ENCODE measurements at places on chromosomes 7 and 10. TPM values are rescaled to one million over a fixed set of nuclear protein-coding genes. Genes with fewer than 3 reads are reported as not detected.

DNA sequence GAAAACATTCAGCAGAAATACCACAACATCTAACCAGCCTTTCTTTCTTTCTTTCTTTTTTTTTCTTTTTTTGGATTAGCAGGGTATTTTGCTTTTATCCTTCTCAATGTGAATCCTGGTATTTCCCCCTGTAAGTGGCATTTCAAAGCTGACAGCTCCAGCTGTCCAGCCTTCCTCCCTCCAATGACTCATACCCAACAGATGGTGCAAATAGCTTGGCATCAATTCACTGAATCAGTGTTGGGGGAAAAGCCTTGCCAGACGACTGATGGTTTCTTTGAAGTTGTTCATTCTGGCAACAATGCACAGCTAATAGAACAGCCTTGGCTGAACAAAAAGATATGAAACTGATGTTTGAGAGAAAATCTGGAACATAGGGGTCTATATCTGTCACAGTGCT is 316.8 kb upstream of the STEAP1 start:
- no peak for DNase-seq

DNA sequence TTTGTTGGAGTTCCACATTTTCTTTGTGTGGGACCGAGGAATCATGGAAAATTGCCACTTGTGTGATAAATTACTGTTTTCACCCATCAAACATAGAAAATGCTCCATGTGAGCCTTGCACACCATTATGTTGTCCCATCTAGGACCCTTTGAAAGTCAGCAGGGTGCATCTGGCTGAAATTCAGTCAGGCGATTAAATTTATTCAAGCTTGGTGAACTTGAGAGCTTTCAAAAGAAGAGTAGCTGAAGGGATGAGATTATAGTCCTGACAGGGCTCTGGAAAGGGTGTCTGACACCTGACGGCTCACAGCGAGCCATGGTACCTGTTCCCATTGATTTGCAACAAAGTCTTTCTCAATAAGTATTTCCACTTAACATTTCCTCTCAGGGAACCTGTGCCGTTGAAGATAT is 399.7 kb upstream of the ETV1 start:
- peak; percentile 17 for DNase-seq

DNA sequence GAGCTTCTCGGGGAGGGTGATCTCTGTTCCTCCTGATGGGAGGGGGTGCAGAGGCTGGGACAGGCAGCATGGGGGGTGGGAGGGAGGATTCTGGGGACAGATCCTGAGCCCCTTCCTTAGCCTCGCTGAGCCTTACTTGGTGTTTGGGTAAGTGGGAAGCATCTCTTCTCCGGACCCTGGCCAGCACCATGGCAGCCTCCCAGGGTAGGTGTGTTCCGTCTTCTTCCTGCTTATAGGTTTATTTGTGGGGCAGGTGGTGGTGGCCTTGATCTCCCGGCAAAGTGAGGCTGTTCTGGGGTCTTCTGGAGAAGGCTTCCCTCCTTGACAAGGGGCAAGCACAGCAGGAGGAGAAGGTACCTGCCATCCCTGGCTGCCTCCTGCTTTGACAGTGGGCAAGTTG is 226.9 kb downstream of the GLRX3 start:
- no peak for DNase-seq

GRCh38 chr7:105791926-105792325 is 84.5 kb downstream of the ATXN7L1 start:
- DNase-seq = no peak

- no peak for DNase-seq
These were observed 41.5 kb downstream of the BAIAP2L1 start for GRCh38 chr7:98359395-98359794.

GRCh38 chr10:132113206-132113605 is 47.5 kb downstream of the JAKMIP3 start:
- no peak for DNase-seq

Gene KIN
- total RNA-seq = 12.9 TPM

DNA sequence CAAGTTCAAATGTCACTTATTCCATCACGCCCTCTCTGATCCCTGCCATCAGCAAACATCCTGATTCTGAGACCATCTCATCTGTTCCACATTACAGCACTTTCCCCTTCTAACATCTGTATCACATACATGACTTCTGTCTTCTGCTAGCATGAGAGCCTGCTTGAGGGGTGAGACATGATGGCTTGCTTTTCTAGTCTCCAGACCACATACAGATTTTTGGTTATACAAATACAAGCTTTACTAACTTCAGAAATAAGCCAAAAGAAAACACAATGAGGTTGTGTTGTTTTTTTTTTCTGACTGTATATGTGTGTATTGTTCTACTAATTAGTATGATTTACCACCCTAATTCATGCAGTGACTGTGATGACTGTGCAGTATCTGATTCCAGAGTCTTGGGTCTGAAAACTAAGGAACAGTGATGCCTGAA is 34.3 kb downstream of the NAPEPLD start:
- no peak for DNase-seq

- DNase-seq = no peak
These were observed 32.7 kb downstream of the ABCB5 start for GRCh38 chr7:20647908-20648776.

Gene ZNF775
- total RNA-seq = 20.5 TPM

- no peak for DNase-seq
These were observed 87.9 kb downstream of the HIF1AN start for GRCh38 chr10:100623521-100624230.

Gene POMZP3
- total RNA-seq = 29.5 TPM

DNA sequence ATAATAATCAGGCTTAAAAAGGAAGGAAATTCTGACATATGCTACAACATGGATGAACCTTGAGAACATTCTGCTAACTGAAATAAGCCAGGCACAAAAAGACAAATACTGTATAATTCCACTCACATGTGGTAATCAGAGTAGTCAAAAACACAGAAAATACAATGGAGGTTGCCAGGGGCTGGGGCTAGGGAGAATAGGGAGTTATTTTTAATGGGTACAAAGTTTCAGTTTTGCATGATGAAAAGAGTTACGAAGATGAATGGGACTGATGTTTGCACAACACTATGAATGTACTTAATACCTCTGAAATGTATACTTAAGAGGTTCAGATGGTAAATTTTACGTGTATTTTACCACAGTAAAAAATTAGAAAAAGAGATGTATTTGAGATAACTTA is 145.6 kb downstream of the DOCK4 start:
- no peak for DNase-seq

DNA sequence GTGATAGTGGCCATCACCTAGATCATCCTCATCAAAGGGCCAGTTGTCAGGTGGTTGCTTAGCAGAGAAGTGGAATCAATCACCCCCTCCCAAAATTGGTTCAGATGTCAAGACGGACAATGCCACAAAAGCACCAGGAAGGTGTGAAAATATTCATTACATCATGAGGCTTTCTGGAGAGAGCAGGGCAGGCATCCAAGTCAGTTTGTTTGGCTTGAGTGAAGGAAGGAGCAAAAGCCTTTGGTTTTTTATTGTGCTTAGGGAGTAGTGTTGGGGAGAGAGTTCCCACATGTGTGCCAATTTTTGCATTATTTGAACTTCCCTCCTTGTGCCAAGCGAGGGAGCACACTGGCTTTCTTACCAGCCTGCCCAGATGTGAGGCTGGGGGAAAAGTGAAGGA is 1082.9 kb downstream of the LRMDA start:
- DNase-seq = no peak

Gene CYP26C1
- 0.10 TPM for total RNA-seq

Gene NPFFR1
- total RNA-seq = not detected

Gene A1CF
- not detected for total RNA-seq

DNA sequence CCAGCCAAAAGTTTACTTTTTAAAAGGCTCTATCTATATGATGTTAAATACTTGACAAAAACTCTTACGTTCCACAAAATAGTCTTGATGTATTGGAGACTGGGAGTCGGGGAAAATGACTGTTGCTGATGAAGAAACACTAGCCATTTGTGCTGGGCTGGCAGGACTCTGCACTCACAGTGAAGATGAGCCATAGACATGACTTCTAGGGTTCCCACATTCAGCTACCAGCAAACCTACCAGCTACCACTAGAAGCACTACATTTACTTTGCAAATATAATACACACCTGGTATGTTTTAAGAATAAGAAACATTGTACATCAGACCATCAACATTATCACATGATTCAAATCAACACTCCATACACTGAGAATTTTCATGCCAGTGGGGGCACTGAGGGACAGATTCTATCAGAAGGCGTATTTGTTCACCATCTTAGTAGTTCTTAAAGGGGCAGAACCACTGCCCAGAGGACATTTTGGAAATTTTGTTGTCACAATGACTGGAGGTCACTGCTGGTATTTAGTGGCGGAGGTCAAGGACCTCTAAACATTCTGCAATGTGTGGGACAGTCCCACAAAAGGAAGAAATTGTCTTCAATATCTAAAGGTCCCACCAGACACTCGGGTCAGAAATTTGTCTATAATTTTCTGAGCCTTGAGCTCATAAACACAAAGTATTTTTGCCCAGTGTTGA is 52.3 kb downstream of the PARD3 start:
- DNase-seq = no peak
